Activated B cell treated with CpG ODN at 0.5 μM for 24 hours (primary cell): ENCODE measurements at places on chromosomes 5 and 9. TPM values are rescaled to one million over a fixed set of nuclear protein-coding genes. Genes with fewer than 3 reads are reported as not detected.

FCHO2 gene
- total RNA-seq, result 3.2 and 5.3 TPM in 2 replicates

BARHL1 gene
- not detected in 2 replicates for total RNA-seq

FAM200C gene
- 0.44 and 0.66 TPM in 2 replicates for total RNA-seq

PCDHAC2 gene
- not detected in 2 replicates for total RNA-seq

TMEM252 gene
- total RNA-seq, result not detected in 2 replicates

SNCAIP gene
- total RNA-seq, result not detected in 2 replicates

C9orf50 gene
- not detected in 2 replicates for total RNA-seq

CHSY3 gene
- not detected in 2 replicates for total RNA-seq

CCL21 gene
- total RNA-seq, result not detected in 2 replicates

CTXN3 gene
- not detected in 2 replicates for total RNA-seq

SLC25A46 gene
- total RNA-seq, result 39.9 and 42.2 TPM in 2 replicates

PCDHGA6 gene
- 1.8 and 2.3 TPM in 2 replicates for total RNA-seq

EQTN gene
- not detected in 2 replicates for total RNA-seq

PCDHGA7 gene
- total RNA-seq, result 1.3 and 1.6 TPM in 2 replicates

RABL6 gene
- total RNA-seq, result 70.1 and 75.0 TPM in 2 replicates

HAPLN1 gene
- total RNA-seq, result not detected in 2 replicates

SLC4A9 gene
- total RNA-seq, result not detected in 2 replicates

CACNA1B gene
- total RNA-seq, result 1.4 and 1.5 TPM in 2 replicates

CDC25C gene
- 0.42 TPM in 1 of 2 replicates, not detected in the other for total RNA-seq

IPPK gene
- 9.7 and 9.8 TPM in 2 replicates for total RNA-seq

NTRK2 gene
- total RNA-seq, result 0.07 and 0.10 TPM in 2 replicates

MLANA gene
- total RNA-seq, result not detected in 2 replicates

ZNF658 gene
- 3.7 and 4.7 TPM in 2 replicates for total RNA-seq

SLC25A2 gene
- 2.6 and 3.9 TPM in 2 replicates for total RNA-seq

PCDHGC4 gene
- 0.69 TPM in 2 replicates for total RNA-seq

TGFBI gene
- total RNA-seq, result 1.1 and 1.3 TPM in 2 replicates

TRIP13 gene
- total RNA-seq, result 3.5 and 4.1 TPM in 2 replicates

FRRS1L gene
- not detected in 2 replicates for total RNA-seq

TEX10 gene
- 26.5 and 28.7 TPM in 2 replicates for total RNA-seq

GARIN3 gene
- not detected in 2 replicates for total RNA-seq

DND1 gene
- 2.6 and 3.4 TPM in 2 replicates for total RNA-seq

GADD45G gene
- total RNA-seq, result 7.5 and 7.6 TPM in 2 replicates

RORB gene
- total RNA-seq, result not detected in 2 replicates

IL9 gene
- not detected in 2 replicates for total RNA-seq

N4BP3 gene
- 17.4 and 18.1 TPM in 2 replicates for total RNA-seq

ZNF454 gene
- total RNA-seq, result not detected in 2 replicates

OXCT1 gene
- total RNA-seq, result 27.3 and 27.4 TPM in 2 replicates

LURAP1L gene
- total RNA-seq, result not detected in 2 replicates

ADRB2 gene
- 3.2 TPM in 2 replicates for total RNA-seq

SPINK14 gene
- not detected in 2 replicates for total RNA-seq

FBXL7 gene
- not detected in 2 replicates for total RNA-seq

GCNT1 gene
- total RNA-seq, result 9.2 and 10.6 TPM in 2 replicates

CORO2A gene
- 0.59 and 0.78 TPM in 2 replicates for total RNA-seq

NRG2 gene
- 0.07 TPM in 1 of 2 replicates, not detected in the other for total RNA-seq

MCTP1 gene
- total RNA-seq, result 0.86 and 1.9 TPM in 2 replicates

CCNO gene
- not detected in 2 replicates for total RNA-seq

CA9 gene
- total RNA-seq, result 0.86 TPM in 1 of 2 replicates, not detected in the other

ARHGEF37 gene
- 0.88 and 1.1 TPM in 2 replicates for total RNA-seq

NTNG2 gene
- total RNA-seq, result 2.1 and 3.1 TPM in 2 replicates

EEIG1 gene
- 65.8 and 88.1 TPM in 2 replicates for total RNA-seq

NEUROG1 gene
- total RNA-seq, result not detected in 2 replicates

SGCD gene
- not detected in 2 replicates for total RNA-seq

HMMR gene
- 2.8 and 3.3 TPM in 2 replicates for total RNA-seq

SPINK13 gene
- not detected in 2 replicates for total RNA-seq

SLC34A3 gene
- not detected in 2 replicates for total RNA-seq

INSL6 gene
- not detected in 2 replicates for total RNA-seq
